Esophagus squamous epithelium (tissue), 5 donors: ENCODE measurements at places on chromosomes 1 and 21. TPM values are rescaled to one million over a fixed set of nuclear protein-coding genes. Genes with fewer than 3 reads are reported as not detected.

The CFH gene
- 13.8 TPM for total RNA-seq

The DCST1 gene
- not detected for total RNA-seq

The COA6 gene
- 17.1 TPM for total RNA-seq

The SPOCD1 gene
- total RNA-seq: 0.38 TPM

The CCDC181 gene
- total RNA-seq: 0.38 TPM

DNA sequence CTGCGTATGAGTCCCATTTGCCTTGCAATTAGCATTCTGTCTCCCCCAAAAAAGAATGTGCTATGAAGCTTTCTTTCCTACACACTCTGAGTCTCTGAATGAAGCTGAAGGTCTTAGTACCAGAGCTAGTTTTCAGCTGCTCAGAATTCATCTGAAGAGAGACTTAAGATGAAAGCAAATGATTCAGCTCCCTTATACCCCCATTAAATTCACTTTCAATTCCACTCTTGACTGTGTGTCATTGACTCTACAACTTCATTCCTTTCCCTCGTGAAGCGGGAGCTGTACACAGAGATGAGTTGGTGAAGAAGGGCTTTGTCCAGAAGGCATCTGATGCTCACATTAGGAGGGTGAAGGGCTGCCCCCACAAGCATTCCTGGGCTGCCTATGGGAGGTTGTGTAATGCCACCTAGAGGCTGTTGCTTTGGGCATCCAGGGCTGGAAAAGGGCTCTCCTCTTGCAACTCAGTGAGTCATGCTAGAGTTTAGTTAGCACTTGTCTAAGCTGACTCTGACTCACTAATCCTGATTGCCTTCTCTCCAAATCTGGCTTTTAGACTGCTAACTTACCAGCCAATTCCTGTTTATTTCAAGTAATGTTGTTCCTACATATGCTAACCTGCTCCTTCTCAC lies 1.8 kb downstream of the SPRR1B start:
- H3K27me3 ChIP-seq: no peaks in the 10 kb centered on the region
- H3K4me1 ChIP-seq: peaks cover 39% of the 10 kb centered on the region
- no peak for DNase-seq
- H3K27ac ChIP-seq: peak overlapping the region; percentile 66

DNA sequence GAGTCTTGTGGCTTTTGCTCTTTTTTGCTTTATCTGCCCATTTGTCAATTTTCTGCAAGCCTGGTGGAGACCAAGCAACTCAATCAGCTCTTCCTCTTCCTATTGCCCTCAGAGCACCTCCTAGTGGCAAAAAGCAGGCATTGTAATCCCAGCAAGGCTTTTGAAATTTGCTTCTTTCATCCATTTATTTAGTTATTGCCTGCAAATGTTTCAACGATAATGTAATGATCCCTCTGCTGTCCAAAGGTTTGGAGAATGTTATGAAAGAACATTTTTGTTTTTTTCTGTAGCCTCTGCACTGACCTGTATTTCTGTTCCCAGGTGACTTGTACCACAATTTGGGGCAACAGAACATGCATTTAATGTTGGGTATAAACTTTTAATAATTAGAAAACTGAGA lies 127.8 kb downstream of the GABPA start:
- H3K4me3 ChIP-seq: no peak overlapping the region
- no peaks in the 10 kb centered on the region for H3K27me3 ChIP-seq
- no peaks in the 10 kb centered on the region for H3K36me3 ChIP-seq
- no peaks in the 10 kb centered on the region for H3K4me1 ChIP-seq

DNA sequence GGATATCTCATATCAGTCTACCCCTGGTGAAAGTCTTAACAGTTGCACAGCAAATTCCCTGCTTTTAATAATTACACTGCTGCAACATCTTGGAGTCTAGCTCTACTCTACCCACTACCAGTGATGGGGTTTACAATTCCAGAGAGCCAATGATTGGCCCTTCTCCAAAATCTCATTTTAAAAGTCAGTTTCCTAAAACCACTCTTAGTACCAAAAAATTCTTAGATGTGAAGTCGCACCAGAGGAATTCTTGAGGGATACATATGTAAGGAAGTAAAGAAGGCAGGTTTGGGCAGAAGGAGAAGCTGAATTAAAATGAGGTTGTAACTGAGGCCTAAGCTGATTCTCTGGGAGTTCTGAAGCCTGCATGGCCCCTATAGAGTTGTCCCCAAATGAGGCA lies 129.7 kb downstream of the BRINP2 start:
- no peak for DNase-seq
- H3K27me3 ChIP-seq: no peaks in the 10 kb centered on the region
- peaks cover 13% of the 10 kb centered on the region for H3K4me1 ChIP-seq
- H3K27ac ChIP-seq: no peak overlapping the region
- H3K4me3 ChIP-seq: no peak overlapping the region

GRCh38 chr1:157782931-157783330 lies 6.0 kb upstream of the FCRL2 start:
- H3K27me3 ChIP-seq: no peaks in the 10 kb centered on the region
- no peak for DNase-seq
- H3K4me3 ChIP-seq: no peak overlapping the region
- H3K27ac ChIP-seq: no peak overlapping the region
- H3K36me3 ChIP-seq: no peaks in the 10 kb centered on the region
